ENCODE measurements at places on chromosomes 16 and 17. TPM values are rescaled to one million over a fixed set of nuclear protein-coding genes. Genes with fewer than 3 reads are reported as not detected.

The KSR1 gene
- total RNA-seq: 75.7 TPM

- H3K4me3 ChIP-seq: no peak overlapping the region
- no peak for DNase-seq
- no peak overlapping the region for H3K27ac ChIP-seq
These were observed 2.0 kb downstream of the NOS2 start for GRCh38 chr17:27798376-27798775.

DNA sequence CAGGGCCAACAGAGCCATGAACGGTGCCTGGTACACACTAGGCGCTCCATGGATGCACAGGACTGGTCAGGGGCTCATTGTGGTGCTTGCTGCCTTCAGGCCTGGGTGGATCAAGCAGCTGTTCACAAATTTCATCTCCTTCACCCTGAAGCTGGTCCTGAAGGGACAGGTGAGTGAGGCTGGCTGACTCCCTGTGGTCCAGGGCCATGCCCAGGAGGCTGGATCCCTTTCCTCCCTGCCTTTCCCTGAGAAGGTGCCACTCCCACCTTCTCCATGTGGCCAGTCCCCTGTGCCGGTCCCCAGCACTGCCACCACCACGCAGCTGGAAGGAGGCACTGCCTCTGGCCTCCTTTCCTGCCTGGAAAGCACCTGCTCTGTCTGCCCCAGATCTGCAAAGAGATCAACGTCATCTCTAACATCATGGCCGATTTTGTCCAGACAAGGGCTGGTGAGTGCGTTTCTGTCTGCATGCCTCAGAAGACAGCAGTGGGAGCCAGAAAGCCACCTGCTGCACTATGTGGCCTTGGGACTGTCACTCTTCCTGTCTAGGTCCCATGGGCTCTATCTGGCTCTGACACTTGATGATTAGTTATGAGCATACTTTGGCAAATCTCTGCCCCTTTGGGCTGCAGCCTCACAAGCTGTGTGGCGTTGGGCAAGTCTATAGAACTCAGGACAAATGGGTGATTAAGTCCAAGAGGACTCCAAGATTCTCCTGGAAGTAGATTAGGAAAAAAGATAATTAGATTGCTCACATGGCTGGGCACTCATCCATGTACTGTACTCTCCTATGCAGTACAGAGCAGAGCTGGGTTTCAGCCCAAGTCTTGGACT, 9.4 kb downstream of the CETP start:
- H3K4me1 ChIP-seq: no peaks in the 10 kb centered on the region
- no peak overlapping the region for H3K4me3 ChIP-seq
- H3K27me3 ChIP-seq: no peaks in the 10 kb centered on the region
- DNase-seq: no peak
- H3K27ac ChIP-seq: no peak overlapping the region

The TAC4 gene
- total RNA-seq: not detected

The SNAI3 gene
- total RNA-seq: 0.71 TPM

Measured in aorta (tissue), 5 donors.